ENCODE measurements at places on chromosomes 7 and 10.

DNA sequence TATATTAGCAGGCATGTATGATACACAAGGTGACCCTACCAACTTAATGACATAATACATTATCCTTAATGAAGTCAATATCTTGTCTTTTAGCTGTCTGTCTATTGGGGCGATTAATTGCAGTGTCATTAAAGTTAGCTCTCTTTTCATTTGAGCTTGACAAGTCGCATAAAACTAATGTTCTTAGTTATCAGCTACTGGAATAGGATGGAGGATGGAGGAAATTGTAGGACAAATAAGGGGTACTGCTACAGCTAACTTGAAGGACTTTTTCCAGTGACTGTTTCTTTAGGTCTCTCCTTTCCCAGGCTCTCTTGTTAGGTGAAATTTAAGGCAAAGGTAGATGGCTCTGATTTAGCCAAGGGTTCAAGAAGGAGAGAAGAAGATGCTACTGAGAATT lies 506.4 kb downstream of the LRMDA start:
- no peak for DNase-seq

DNA sequence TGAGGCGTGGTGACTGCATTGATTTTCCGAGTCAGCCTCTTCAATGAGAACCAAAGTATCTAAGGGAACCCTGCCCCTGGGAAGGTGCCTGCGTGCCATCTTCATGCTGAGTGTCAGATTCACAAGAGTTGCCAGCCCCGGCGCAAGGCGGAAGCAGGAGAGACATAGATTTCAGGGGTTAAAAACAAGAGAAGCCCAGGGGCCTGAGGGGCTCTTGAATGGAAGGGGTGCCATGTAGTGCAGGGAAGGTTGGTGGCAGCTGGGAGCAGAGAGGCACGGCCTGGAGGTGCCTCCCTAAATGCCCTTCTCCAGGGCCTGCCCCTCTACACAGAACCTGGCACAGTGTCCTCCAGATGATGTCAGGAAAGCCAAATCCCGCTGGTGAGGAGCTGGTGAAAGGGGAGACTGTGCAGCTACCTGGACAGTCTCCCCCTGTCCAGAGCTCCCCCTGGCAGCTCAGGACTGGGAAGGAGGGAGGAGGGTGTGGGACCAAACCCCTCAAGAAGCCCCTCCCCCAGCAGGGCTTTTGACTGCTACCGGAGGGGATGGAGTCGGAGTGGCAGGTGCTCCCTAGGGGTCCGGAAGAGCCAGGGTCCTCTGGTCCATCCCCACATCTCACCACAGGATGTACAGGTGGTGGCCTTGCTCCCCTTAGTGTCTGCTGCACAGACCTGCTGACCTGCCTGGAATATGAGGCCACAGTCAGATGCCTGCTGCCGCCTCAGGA lies 137.9 kb downstream of the TCERG1L start:
- no peak for DNase-seq

DNA sequence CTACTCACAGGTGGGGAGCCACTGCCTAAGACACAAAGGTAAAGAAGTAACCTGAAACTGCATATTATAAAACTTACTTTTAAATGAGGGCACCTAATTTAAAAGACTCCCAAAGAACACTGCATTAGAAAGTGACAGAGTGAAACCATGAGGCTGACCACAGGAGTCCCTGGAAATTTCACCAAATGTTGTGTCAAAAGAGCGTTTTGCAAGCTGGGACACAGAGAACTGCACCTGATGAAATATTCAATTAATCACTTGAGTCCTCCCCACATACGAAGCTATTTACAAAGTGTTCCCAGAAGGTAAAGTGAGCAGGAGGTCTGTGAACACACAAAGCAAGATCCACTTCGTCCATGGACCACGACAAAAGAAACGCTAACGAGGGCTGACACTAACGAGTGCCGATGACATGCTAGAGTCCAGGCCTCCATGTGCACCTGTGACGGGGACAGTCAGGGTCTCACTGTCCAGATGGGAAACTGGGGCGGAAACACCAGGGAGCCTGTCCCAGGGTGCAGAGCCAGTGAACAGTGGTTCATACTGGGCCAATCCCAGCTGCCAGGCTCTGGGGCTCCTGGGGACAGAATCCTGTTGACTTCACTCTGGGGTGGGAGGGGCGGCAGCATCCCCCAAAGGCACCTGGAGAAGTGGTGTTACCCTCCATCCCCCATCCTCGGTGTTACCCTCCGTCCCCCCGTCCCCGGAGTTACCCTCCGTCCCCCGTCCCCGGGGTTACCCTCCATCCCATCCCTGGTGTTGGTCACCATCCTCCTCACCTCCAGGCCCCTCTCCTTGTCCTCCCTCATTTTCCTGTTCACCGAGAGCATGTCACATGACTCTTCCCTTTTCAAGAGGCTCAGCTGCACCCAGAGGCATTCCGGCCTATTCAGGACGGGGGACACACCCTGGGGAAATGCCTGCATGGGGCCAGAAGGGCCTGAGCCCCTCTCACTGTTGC lies 63.4 kb downstream of the DIP2C start:
- no peak for DNase-seq

DNA sequence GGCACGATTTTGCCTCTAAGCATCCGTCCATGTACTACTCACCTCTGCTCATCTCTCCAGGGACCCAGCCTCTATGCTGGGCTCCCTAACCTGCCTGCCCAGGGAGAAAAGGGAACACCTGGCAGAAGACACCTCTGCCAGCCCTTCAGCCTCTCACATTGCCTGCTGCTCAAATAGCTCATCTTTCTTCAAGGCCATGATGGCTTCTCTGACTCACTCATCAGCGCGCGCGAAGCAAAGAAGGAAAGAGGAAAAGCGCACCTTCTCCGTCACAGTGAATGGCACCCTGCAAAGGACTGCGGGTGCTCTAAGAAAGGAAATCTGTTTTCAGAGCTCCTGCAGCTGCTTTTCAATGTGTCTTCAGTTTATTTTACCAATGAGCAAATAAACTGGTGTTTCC lies 174.0 kb downstream of the PRKAG2 start:
- DNase-seq, result no peak

DNA sequence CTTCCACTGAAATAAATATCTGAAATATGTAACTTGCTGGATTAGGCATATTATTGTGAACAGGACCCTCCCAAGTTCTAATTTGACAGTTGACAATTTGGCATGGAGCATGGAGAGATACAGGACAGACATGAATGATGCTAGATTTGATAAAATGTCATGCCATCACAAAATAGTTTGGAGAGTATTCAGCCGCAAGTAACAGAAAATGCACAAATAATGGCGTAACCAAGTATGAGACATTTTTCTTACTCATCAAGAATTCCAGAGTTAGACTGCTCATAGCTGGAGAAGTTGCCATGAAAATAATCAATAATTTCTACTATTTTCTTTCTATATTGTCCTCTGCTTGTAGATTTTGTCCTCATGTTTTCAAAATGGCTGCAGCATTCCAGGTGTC lies 45.5 kb upstream of the GPAM start:
- no peak for DNase-seq

Measured in stimulated activated CD4-positive, alpha-beta T cell treated with anti-CD3 and anti-CD28 coated beads, TNF-alpha, amount 100 ng/mL, for 4 hours (primary cell).